ENCODE measurements at places on chromosomes 3 and 15.
A peak's percentile ranks its signal among the peaks of the same experiment; 100 is the strongest.

GRCh38 chr3:65627062-65627461, 411.7 kb downstream of the MAGI1 start:
- no peak for DNase-seq

DNA sequence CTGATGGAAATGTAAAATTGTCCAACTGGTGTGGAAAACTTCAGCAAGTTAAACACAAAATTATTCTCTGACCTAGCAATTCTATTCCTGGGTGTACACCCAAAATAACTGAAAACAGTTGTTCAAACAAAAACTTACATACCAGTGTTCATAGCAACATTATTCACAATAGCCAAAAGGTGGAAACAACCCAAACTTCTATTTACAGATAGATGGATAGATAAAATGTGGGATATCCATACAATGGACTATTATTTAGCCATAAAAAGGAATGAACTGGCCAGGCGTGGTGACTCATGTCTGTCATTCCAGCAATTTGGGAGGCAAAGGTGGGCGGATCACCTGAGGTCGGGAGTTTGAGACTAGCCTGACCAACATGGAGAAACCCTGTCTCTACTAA, 6.9 kb upstream of the VWA5B2 start:
- DNase-seq: no peak

GRCh38 chr15:80478075-80478474, 73.9 kb downstream of the ARNT2 start:
- DNase-seq: no peak

GRCh38 chr3:194396859-194397756, 2.0 kb downstream of the GP5 start:
- peak; percentile 38 for DNase-seq

DNA sequence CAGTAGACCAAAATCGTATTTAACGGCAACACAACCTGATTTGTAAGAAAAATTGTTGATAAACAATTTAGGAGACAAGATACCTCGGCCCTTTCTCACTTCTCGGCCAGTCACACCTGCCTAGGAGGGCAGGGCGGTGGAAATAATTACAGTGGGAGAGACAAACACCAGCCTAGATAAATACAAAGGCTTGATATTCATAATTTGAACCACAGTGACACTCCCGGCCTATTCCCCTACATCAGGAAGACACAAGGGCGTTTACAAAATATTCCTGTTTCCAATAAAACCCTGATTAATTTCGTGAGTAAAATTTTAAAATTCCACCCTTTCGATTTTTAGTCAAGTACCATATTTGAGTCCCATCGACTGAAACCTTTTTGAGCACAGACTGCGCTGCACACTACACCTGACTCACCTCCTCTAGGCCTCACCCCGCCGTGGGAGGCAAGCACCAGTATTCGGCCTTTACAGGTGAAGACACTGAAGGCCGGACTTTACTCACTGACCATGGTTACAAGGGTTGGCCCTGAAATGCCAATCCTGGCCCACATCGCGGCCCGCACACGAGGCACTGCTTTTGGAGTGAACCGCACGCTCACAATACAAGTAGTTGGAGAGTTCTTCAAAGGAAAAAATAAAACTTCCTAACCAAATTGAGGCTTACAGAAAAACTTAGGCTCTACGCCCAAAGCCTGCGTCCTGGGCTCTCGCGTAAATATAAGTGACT, 794 bp downstream of the ARPP19 start:
- DNase-seq: peak; percentile 80

GRCh38 chr3:170717410-170718402, 131.8 kb upstream of the SLC7A14 start:
- no peak for DNase-seq

GRCh38 chr3:99250821-99251355, 349.4 kb upstream of the DCBLD2 start:
- DNase-seq: no peak

GRCh38 chr3:65169961-65170360, 482.2 kb upstream of the ADAMTS9 start:
- DNase-seq: no peak

Data from Peyer's patch (tissue), 4 donors.